ENCODE measurements at places on chromosomes 11 and 22.

DNA sequence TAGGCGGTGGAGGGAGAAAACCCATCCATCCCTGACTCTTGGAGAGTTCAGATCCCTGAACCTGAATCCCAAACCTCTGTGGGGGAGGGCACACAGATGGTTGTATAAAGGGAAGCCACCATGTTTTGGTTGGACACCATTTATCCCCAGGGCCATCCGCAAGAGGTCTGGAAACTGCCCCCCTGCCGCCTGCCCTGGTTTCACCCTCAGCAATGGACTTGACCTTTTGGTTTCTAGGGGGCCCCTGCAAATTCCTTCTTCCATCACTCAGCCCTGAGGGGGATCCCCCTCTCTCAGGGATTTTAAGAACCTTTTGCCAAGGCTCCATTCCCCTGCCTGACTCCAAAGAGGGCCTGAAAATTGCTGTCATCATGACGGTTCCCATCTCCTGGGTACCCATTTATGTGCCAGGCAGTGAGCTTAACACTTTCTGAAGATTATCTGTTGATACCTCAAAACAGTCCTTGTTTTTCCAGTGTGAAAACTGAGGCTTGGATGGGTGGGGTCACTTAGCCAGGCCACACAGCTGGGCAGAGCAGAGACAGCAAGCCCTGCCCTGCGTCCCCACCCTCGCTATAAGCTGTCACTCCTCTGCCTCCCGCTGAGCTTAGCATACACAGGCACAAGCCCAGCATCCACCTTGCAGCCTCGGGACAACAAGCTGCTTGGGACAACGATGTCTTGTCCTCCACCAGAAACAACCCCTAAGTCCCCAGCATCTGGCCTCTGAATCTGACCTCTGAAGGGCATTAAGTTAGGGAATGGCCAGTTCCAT, 33.2 kb upstream of the CRYBB3 start:
- no peak for DNase-seq

DNA sequence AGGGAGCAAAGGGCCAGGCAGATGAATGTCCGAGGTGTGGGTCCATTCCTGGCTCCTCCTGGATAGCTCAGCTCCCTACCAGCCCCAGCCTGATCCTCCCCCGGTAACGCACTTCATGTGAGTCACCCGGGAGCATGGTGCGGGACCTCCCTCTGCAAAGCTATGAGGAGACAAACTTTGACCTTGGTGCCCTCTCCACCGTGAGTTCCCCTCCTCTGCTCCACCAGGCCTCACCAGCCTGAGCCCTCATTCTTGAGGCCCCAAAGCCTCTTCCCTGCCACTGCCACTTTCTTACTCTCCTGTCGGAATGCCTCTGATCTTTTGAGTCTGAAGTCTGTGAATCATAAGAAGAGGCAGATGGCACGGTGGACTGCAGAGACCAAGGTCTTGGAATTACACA, 37.4 kb upstream of the CD82 start:
- no peak for DNase-seq

GRCh38 chr22:48806227-48806781, 1021.4 kb downstream of the BRD1 start:
- DNase-seq, result no peak

GRCh38 chr22:24894220-24894975, 52.1 kb downstream of the LHFPL7 start:
- no peak for DNase-seq

GRCh38 chr11:117410861-117411710, 83.4 kb downstream of the CEP164 start:
- DNase-seq, result no peak

DNA sequence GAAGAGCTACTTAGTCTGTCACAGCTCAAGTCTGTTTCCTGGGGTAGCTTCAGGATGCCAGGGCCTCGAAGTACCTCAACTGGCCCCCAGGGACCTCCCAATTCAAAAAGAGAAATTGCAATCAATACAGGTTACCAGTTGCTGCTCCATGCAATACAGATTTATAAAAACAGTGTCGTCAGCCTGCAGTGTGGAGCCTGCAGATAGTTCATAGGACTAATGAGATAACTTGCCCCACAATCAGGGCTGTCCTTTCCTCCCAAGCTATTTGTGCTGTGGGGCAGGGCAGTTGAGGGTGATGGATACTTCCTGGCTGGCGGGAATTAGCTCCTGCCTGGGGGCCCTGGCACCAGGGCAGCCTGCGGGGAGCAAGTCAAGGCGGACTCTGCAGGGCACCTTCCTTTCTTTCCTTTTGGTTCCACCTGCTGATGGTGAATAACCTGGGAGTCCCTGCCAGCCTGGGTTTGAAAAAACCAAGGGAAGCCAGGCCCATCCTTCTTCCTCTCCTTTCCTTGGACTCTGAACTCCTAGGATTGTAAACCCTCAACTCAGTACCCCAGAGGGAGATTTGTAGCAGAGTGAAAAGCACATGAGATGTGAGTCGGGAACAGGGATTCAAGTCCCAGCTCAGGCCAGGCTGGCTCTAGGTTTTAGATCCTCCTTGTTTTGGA, 216.6 kb downstream of the CEP164 start:
- no peak for DNase-seq

DNA sequence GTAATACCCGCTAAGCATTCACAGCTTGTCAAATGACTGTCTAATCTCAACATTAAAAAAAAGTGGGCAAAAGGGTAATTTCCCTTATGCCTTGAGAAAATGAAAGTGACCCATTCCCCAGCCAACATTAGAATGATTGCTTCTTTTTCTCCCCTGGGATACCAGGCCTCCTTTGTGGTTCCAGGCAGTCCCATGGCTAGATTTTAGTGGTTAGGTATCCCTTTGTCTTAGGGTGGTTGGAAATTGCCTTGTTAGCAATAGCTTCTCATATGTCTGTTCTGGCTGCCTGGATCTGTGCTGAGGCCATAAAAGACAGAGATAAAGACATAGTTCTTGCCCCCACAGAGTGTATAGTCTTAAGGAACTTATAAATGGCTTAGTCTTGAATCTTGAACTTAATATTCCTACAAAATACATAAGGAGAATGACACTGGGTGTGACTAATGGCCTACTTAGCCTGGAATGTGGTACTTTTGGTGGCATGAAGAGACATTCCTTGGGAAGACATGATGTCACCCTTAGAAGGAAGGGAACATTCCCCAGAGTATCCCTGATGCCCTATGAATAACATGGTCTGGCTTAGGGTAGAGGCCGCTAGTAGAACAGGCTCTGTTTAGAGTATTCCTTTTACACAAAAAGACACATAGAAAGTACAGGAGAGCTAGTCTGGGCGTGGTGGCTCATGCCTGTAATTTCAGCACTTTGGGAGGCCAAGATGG, 90.3 kb downstream of the ZBTB16 start:
- DNase-seq, result no peak

DNA sequence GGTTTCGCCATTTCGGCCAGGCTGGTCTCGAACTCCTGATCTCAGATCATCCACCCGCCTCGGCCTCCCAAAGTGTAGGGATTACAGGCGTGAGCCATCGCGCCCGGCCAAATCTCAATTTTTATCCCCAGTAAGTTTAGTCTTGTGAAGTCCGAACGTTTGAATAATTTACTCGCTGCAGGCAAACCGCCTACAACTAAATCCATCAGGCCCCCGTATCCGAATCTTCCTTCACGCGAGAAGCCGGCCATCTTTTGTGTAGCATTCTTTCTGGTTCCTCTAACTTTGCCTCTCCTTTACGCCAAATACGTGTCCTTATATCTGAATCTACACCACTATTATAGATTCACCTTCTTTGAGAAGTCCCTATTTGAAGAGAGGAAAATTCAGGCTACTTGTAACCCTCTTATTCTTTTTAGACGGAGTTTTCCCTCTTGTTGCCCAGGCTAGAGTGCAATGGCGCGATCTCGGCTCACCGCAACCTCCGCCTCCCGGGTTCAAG, 581 bp upstream of the EIF3L start:
- peak; percentile 57 for DNase-seq

GRCh38 chr11:26142891-26143290, 189.0 kb upstream of the ANO3 start:
- no peak for DNase-seq

GRCh38 chr22:47012589-47013370, 250.3 kb downstream of the TBC1D22A start:
- no peak for DNase-seq

DNA sequence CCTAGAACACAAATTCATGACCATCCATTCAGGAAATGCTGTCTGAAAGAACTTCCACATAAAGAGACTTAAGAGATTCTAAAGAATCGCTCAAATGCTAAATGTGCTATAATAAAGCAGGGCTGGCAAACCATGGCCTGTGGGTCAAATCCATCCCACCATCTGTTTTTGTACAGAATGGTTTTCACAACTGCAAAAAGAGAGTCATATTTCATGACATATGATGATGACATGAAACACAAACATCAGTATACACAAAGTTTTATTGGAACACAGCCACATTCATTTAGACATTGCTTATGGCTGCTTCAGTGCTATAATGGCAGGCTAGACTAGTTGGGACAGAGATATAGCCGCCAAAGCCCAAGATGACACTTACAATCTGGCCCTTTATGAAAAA, 85.1 kb downstream of the RRAS2 start:
- DNase-seq, result no peak

DNA sequence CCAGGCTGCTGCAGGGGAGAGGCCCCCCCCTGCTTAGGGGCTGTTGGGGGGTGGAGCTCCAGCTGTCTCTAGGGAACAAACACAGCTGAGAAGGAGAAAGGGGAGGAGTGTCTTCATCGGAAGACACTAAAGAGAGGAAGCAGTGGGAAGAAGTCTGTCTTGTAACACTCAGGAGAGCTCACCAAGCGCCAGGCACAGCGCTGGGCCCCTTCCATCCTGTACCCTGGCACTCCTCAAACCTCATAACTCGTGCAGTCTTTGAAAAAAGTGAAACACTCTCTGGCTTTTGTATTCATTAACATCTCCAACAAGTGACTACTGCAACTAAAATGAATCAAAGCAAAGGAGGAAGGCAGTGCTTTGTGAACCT, 67.4 kb upstream of the PRDM11 start:
- DNase-seq, result no peak

- DNase-seq, result no peak
Measured at GRCh38 chr11:83681031-83681781, 395.0 kb upstream of the CCDC90B start.

DNA sequence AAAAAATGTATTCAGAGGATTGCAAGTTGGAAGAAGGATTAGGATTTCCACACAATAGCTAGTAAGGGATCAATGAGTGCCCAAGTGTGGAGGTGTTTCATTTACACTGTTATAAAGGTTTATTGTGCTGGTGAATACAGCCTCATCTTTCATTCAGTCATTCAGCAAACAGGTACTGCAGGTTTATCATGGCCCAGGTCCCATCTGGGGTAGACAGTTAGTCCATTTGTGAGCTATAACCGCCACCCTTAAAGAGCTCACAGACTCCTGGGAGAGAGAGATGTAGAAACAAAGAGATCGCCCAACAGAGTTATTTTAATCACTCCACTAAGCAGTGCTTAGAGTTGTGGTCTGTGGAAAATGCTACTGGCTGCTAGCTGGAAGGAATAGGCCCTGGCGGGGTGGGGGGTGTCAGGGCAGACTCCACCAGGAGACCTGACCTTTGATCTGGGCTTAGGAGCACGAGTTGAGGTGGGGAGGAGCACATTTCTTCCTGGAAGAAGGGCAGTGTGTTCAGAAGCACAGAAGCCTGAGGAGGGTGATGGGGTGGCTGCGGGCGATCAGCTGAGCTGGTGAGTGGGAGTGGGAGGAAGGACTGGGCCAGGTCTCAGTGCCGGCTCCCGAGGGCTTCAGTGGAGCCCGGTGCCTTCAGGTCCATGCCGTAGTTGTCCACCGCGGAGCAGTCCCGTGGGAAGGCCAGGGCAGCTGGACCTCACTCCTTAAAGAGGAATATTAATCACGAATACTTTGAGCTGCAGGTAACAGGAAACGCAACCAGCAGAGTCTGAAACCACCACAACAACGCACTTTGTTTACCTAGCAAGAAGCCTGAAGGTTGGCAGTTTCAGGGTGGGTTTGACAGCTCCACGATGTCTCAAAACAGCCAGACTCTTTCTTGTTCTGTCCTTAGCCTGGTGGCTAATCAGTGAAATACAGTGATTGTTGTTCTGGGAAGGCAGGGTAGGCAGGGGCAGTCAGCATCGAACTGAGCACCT, 11.2 kb downstream of the TOM1 start:
- DNase-seq, result no peak

- no peak for DNase-seq
Measured at GRCh38 chr22:48701296-48702030, 1126.2 kb downstream of the BRD1 start.

DNA sequence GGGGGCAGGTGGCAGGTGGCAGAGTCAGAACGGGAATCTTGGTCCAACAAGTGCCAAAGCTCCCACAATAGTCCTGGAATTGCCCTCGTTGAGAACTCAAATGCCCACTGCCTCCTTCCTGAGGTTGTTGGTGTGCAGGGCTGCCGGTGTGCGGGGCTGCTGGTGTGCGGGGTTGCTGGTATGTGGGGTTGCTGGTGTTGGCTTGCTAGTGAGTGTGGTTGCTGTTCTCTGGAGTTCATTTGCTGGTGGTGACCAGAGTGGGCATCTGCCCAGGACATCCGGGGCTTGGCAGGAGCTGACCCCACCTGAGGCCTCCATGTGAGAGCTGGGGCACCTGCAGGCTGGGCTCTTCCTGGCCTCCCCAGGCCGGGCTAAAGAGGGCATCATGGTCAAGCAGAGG, 14.0 kb upstream of the MPPED1 start:
- no peak for DNase-seq

DNA sequence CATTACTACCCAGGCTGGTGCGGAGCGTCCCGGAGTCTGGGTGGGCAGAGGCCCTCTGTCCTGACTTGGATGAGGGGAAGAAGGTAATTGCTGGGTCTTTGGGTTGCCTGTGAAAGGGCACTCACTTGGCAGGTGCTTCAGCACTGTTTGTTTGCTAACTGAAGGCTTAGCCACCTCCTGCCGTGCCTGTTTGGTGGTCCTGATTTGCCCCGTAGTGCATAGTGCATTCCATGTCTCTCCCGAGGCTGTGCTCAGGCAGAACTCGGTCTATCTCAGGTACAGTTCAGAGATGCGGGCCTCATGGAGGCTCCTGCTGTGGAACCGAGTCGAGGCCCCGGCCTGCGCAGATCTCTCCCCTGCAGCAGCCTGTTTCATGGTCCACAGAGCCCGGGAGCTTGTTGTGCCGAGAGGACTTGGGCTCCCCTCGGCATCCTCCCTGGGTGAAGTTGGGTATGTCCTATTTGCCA, 146.2 kb downstream of the TBC1D22A start:
- DNase-seq, result peak; percentile 31

- no peak for DNase-seq
Measured at GRCh38 chr22:35564975-35565867, 24.6 kb downstream of the RASD2 start.

DNA sequence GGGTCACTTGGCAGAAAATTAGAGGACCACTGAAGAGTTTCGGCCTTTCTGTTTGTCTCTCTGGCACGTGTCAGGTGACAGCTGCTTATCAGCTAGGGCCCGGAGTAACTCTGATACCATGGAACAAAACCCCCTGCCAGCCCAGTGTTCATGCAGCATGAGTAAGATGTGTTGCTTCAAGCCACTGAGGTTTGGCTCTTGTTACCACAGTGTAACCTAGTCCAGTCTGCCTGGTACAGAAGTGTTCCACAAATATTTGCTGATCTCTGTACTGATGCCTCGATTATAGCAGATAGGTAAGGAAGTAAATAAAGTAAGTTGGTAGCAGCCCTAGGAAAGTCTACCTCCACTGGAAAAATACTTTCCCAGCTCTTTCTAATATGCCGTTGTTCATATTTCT, 20.5 kb upstream of the ETS1 start:
- peak; percentile 27 for DNase-seq

Data from activated CD8-positive, alpha-beta memory T cell treated with anti-CD3 and anti-CD28 coated beads, Interleukin-2, amount 10 ng/mL, durations not matched to agents 7 days and 5 days (primary cell).